ENCODE measurements at places on chromosomes 11 and 22.
A peak's percentile ranks its signal among the peaks of the same experiment; 100 is the strongest.

GRCh38 chr11:65224930-65225278 lies 36.9 kb upstream of the POLA2 start:
- DNase-seq, result peak; percentile 32

GRCh38 chr11:36485298-36486002 lies 24.6 kb downstream of the TRAF6 start:
- DNase-seq, result no peak

DNA sequence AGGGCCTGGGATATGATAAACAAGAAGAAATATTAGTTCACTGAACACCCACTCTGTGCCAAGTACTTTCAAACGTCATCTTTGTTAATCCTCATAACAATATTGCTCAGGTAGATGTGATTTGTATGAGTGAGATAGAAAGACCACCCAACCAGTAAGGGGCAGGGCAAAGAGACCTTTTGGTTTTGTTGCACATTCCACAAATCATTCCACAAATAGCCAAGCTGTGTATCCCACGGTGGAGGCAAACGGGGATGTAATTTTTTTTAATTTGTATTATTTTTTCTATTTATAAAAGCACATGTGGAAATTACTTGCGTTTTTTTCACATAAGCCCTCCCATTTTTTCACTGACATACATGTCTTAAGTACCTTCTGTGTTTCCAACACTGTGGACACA lies 29.0 kb downstream of the LAYN start:
- DNase-seq, result no peak

- DNase-seq, result no peak
Observed at GRCh38 chr11:76336597-76336996, 44.3 kb downstream of the THAP12 start.

GRCh38 chr11:2328656-2329354 lies 27.0 kb downstream of the TSPAN32 start:
- DNase-seq, result no peak

- peak; percentile 78 for DNase-seq
Observed at GRCh38 chr22:24325105-24325757, 54.6 kb downstream of the SPECC1L start.

DNA sequence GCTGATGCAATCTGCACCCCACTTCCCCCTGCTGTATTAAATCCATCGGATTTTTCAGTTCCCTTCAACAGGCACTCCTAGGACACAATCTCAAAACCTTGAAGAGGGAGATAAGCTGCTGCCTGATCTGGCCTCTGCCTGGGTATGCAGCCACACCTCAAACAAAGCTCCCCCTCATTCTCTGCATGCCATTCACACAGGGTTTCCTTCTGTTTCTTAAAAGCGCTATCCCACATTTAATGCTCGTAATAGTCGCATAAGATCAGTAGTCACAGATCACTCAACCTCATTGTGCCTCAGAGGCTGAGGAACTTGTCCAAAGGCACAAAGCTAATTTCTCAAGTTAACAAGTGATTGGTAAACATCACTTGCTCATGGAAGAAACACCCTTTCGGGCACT lies 34.0 kb downstream of the UQCR10 start:
- DNase-seq, result no peak

DNA sequence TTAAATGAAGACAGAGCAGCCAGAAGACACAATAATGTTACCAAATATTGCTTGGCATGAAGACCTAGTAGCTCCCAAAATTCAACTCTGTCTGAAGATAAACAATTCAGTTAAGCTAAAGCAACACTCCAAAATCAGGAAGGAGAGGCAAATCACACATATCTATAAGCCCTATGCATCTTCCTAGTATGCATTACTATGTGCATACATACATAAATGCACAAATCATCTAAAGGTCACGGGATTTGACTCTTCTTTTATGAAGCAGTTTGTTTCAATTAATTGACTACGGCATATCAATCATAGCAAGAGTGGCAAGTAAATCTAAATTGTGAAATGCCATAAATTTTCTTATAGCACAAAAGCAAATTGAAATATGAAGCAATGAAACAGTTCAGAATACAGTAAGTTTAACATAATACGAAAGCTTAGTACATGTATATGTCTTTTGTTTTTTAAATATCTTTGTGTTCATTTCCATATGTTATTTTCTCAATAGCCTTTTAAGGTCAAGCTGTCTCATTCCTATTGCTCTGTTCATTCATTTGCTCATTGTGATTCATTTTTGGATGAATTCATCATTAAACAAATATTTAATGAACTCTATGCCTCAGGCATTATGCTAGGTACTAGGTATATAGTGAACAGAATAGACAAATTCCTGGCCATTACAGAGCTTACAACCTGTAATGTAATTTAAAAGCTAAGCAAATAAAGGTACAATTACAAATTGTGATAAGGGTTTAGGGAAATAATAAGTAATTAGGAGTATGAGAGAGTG lies 540.5 kb downstream of the DLG2 start:
- DNase-seq, result no peak

DNA sequence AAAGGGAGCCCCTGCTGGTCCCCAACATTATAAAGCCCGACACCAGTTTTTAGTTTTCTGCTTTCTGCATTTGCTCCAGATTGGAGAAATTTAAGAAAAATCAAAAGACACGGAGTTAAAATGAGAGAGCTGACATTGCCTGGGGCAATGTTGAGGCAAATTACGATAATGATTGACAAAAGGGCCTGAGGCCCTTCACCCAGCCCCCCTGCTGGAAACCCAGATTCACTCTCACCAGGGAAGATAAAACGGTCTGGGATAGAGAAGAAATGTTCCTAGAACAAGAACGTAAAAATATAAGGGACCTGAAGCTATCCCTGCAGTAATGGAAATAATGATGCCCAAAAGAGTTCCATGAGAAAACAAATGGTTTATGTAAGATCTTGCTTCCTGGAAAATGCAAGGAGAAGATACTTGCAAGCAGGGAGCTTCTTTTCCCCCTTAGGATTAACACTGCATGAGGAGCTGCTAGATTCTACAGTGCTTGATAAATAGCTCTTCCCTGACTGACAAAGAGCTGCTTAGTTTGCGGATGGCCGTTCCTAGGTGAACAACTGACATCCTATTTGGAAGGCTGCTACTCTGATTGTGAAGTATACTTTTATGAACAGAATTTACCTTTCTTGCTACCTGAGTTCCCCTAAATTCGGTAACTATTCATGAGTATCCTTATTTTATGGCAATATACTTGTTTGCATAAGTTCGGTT lies 40.6 kb upstream of the GNAZ start:
- DNase-seq, result no peak

DNA sequence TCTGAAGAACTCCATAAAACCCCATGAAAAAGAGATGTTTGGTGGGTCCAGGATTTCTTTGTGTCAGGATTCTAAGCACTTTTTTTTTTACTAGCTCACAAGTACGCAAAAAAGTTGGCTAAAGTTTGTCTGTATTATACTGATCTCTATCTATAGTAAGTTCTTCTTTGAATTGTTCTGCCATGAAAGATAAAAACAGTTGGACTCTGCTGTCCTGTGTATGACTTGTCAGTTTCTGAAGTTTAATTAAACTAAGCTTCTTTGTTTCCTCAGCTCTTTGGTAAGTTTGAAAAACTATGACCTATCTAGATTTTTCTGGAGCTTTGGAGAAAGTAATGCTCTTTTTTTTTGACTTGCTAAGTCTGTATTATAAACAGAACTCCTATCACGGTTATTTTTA lies 812.2 kb upstream of the LUZP2 start:
- no peak for DNase-seq

DNA sequence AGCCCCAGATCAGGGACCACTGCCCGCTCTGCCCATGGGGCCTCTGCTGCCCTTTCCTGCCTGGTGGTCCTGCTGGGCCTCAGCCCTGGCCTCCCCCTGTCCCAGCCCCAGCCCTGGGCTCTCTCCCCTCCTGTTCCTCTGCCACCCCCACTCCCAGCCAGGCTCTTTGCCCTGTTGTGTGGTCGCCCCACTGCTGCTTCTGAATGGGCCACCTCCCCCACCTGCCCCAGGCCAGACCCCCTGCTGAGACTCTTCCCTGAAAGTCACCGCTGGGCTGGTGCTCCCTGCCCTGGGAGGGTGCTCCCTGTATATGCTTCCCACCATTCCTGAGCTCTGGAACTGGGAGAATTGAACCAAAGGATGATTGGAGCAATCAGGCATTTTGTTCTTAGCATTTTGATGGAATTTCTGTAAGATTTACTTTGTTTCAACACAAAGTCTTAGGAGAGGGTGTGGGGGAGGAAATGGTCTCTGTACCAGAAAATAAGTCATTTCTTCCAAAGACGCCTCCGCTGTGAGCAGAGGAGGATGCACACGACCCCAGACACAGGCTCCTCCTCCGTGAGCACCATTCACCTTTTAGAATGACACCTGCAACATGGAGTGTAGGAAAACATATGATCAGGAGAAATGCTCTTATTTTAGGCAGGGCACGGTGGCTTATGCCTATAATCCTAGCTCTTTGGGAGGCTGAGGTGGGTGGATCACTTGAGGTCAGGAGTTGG lies 5.2 kb downstream of the APOBEC3B start:
- no peak for DNase-seq

DNA sequence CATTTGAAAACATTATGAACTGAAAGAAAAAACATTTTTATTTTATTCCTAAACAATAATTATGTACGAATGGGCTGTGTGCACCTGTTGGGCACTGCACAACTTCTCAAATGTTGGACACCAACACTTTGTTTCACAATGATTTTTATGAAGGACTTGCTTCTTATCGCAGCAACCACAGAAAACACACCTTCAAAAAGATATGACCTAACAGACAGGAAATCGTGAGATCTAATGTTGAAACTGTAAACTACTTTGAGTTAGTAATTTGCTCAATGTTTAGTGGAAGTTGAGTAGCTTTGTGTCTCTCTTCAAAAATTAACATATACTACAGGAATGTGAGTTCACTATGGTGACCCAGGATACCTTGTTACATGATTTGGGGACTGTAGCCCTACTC lies 98.6 kb downstream of the NXPE2 start:
- DNase-seq, result no peak

DNA sequence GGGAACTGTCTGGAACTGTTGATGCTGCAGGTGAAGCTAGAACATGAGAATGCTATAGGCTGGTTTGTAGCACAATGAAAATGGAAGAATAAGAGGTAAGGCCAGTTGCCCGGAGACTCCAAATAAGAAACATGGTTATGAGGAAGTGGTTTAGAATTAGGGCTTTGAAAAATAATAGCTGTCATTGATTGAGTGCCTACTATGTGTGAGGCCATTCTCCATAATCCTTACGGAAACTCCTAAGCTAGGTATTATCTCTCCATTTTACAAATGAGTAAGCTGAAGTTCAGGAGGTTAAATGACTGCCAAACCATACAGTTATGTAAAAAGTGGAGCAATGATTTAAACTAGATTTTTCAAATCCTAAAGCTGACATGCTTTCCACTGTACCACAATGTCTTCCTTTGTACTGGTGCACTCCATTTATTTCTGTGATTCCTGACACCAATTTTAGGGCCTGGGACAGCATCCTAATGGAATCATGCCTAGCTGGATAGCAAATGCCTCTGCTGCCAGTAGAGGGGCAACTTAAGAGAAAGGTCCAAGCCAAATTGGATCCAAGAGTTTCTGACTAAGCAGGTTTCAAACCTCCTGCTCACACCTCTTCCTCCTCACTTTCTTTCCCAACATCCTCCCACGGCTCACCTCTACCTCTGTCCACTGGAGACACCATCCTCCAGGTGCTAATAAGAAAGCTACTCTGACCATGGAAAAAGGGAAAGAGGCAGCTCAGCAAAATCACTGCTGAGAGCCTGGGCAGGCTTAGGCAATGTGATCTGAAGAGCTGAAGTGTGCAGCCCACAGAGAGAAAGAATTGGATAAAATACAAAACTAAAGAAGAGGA lies 46.9 kb upstream of the PICALM start:
- no peak for DNase-seq

- peak; percentile 43 for DNase-seq
Observed at GRCh38 chr11:17991783-17992433, 20.9 kb downstream of the SERGEF start.

DNA sequence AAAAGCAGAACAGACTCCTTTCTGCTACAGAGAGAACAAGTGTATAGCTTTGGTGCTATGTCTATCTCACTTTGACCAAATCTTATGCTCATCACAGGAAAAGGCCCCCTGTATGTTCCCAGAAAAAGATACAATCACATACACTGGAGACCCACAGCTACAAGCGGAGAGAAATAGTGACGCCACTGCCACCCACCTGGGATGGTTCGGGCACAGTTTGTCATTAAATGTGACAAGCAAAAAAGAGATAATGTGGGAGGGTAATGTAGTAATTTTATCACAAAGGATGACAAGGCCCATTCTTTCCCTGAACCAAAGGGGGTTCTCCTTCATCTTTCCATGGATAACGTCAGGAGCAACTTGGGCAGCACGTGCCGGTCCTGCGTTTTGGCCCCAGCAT lies 32.0 kb downstream of the THOC5 start:
- no peak for DNase-seq

DNA sequence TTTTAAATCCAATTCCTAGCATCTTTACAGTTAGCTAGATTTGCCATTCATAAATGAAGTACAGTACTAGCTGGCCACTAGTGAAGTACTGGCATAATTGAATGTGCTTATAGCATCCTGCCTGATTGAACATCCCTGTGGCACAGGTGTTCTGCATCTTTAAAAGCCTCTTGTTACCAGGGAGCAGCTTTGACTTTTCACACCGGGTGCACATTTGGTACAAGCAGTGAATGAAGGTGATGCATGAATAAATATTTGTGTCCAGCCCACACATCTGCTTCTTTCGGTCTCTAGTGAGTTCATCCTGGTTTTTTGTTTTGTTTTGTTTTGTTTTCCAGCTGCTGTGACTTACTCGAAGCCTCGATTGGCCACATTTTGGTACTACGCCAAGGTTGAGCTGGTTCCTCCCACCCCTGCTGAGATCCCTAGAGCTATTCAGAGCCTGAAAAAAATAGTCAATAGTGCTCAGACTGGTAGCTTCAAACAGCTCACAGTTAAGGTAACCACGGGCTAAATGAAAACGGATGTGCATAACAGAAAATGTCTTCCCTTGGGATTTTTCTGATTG lies 5.3 kb downstream of the ATP5MG start:
- no peak for DNase-seq

- no peak for DNase-seq
Observed at GRCh38 chr11:1480191-1480554, 6.4 kb downstream of the MOB2 start.
